ENCODE measurements at places on chromosomes 12 and 14.

DNA sequence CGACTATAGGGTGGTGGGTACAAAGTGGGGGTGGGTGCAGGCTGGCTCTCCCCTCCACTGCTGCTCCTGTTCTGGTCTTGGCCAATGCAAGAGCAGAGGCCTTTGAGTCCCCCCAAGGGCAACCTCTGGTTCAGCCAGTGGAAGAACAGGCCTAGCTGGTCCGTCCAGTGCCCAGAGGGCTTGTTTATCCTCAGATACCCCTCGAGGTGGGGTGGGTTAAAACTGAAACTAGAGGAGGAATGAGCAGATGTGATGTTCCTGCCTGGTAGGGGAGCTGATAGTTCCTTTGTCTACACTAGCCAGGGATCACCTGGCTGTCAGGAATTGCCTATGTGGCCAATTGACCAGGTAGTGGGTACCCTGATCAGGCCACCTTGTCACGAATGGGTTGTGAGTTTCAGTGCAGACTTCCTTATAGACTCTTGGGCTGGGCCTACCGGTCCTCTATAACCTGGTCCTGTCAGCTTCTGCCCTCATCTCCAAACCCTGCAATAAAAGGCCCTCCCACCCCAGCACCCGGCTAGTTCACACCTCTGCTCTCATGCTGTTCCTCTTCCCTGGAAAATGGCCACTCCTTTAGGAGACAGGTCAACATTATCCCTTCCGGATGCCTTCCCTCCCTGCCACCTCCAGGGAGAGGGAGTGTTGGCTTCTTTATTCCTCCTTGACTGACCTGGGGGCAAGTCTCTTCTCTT is 10.7 kb upstream of the HSP90AA1 start:
- DNase-seq = no peak

DNA sequence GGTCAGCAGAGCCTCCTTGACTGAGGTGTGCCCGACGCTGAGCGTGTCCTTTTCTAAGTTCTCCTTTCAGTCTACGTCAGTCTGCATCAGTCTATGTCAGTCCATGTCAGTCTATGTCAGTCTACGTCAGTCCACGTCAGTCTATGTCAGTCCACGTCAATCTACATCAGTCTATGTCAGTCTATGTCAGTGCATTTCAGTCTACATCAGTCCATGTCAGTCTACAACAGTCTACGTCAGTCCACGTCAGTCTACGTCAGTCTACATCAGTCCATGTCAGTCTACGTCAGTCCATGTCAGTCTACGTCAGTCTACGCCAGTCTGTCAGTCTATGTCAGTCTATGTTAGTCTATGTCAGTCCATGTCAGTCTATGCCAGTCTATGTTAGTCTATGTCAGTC is 15.9 kb downstream of the EIF5 start:
- no peak for DNase-seq

DNA sequence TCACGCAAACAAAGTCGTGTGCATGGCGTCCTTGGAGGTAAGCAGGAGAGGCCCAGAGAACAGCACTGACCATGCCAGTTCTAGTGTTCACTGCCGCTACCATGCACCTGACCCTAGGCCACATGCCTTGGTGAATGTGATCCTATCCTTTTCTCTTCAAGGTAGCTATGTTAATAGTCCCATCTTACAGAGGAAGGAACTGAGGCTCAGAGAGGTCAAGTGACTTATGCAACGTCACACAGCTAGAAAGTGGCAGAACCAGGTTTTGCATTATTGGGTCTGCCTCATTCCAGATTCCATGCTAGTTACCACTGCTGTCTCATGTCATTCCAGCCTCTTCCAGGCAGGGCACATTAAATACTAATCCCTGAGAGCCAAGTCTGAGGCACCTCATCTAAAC is 85.2 kb downstream of the FOXN4 start:
- DNase-seq = no peak

GRCh38 chr12:5047729-5048128 is 4.0 kb downstream of the KCNA5 start:
- DNase-seq = no peak

GRCh38 chr12:117377758-117378157 is 16.3 kb upstream of the NOS1 start:
- DNase-seq = no peak

- DNase-seq = no peak
Measured at GRCh38 chr12:4496145-4496838, 42.4 kb upstream of the RAD51AP1 start.

DNA sequence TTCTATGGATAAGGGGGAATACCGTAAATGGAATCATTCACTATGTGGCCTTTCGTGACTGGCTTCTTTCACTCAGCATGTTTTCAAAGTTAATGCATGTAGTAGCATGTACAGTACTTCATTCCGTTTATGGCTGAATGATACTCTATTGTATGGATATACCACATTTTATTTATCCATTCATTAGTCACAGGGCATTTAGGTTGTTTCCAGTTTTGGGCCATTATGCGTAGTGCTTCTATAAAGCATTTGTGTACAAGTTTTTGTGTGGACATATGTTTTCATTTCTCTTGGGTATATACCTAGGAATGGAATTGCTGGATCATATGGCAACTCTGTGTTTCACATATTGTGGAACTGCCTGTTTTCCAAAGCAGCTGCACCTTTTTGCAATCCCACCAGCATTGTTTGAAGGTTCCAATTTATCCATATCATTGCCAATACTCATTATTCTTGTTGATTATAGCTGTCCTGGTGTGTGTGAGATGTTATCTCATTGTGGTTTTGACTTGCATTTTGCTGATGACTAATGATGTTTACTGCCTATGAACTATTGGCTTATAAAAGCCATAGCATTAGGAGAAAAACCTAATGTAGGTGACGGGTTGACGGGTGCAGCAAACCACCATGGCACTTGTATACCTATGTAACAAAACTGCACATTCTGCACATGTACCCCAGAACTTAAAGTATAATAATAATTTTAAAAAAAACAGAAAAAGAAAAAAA is 45.5 kb downstream of the ATF7IP start:
- no peak for DNase-seq

DNA sequence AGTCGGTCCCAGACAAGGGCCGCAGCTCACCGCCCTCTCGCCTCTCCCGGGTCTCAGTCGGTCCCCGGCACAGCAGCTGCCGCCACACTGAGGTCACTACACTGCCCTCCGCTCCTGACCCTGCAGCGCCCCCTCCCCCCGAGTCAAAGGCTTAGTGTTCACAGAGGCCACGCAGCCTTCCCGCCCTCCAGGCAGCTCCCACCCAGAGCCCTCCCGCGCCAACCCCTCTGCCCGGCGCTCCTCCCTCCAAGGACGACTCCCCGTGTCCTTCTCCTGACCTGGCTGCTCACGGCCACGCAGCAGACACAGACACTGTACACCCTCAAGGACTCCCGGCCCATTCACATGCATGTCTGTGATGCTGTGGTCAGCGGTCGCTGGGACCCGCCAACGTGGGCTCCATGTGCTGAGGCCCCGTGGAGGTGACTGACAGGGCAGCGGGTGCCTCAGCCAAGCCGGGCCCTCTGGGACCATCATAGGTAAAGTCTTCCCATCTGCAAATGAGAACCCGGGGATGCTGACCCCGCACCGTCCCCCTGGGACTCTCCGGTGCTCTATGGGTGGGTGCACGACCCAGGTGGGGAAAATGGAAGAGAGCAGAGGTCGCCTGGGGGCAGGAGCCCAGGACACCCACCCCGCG is 16.3 kb upstream of the GALNT9 start:
- no peak for DNase-seq

- no peak for DNase-seq
Measured at GRCh38 chr14:96001866-96002497, 37.2 kb upstream of the C14orf132 start.

- no peak for DNase-seq
Measured at GRCh38 chr12:50603817-50604639, 99.2 kb downstream of the DIP2B start.

DNA sequence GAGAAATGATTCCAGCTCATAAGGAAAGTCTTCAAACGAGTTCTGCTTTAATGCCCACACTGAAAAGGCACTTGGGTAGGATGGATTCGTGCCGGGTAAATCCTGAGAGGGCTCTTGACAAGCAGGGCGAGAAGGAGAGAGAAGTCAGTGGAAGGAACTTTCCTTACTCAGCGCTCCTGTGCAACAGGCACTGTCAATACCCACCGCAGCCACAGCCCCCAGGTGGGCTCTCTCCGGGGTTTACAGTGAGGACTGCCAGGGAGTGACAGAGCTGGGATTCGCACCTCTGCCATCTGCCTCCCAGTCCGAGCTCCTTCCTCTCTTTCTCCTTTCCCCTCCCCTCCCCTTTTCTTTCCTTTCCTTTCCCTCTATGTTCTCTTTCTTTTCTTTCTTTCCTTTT is 118.7 kb downstream of the BEGAIN start:
- no peak for DNase-seq

GRCh38 chr12:102484428-102484958 is 4.1 kb upstream of the IGF1 start:
- DNase-seq = peak; percentile 8

DNA sequence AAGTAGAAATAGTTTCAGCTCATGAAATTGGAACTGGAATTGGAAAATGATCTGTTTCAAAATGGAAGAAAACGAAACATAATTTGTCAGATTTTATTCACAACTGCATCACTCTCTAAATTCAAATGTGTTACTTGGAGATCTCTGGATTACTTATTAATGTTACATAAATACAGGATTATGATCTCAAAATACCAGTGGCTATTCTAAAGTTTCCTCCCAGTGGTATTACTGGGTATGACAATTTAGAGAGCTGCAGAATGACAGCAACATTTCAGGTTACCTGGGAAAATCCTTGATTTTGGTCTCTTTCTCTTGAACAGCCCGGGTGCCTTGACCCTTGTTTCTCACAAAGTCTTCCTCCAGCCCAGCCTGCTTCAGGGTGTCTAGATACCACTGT is 14.2 kb downstream of the FAM161B start:
- DNase-seq = no peak

DNA sequence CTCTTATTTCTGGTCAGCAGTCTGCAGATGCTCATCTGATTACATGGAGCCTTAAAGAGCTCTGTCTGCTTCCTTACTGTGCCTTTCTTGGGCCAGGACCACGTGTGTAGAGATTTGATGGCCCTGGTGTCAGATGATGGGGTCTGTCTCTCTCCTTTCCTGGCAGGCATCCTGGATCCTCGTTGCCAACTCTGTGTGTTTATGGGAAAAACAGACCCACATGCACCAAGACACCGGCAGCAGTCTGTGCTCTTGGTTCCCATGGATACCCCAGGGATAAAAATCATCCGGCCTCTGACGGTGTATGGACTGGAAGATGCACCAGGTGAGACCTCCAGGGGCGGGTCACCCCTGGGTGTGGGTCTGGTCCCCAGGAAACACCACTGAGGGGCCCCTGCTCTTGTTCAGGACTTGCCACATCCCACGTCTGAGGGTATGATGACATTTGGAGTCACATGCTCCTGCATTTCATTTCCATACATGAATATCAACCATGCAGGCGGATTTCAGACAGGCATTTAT is 18.5 kb upstream of the ALDH2 start:
- DNase-seq = no peak

DNA sequence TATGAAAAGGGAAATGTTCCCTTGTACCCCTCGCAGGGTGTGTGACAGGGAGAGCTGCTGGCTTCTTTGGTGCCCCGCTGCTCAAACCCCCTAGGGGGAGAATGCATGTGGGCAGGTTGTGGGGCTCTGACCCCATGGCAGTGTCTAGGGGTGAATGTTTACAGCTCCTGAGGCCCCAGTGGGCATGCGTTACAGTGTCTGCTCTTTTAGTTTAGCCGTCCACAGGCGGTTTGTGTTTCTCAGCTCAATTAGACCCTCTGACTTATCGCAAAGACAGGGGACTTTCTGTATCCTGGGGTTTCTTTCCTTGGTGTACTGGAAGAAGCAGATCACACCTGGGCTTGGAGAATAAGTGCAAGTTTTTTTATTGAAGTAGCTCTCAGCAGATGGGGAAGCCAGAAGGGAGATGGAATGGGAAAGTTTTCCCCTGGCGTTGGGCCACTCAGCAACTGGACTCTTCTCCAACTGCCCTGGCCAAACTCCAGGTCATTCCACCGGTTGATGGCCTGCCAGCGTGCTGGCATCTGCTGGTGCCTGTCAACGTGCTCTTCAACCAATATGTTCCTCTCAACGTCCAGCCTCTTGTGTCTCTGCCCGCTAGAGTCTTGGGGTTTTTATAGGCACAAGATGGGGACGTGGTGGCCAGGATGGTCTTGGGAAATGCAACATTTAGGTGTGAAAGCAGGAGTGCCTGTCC is 720.9 kb downstream of the FSCB start:
- DNase-seq = no peak

DNA sequence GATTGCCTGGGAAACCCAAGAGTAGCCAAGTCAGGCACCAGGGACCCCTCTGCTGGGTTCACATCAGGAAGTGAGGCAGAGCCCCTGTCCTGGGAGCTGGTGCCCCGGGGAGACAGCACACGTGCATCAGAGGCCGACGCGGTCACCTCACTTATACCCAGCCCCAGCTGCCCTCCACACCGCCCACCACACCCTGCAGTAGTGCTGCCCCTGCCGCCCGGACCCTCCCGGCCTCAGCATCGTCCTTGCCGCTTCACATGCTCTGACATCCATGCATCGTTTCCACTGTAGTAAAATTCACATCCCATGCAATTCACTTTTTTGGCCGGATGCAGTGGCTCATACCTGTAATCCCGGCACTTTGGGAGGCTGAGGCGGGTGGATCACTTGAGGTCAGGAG is 14.0 kb downstream of the MMP17 start:
- no peak for DNase-seq

DNA sequence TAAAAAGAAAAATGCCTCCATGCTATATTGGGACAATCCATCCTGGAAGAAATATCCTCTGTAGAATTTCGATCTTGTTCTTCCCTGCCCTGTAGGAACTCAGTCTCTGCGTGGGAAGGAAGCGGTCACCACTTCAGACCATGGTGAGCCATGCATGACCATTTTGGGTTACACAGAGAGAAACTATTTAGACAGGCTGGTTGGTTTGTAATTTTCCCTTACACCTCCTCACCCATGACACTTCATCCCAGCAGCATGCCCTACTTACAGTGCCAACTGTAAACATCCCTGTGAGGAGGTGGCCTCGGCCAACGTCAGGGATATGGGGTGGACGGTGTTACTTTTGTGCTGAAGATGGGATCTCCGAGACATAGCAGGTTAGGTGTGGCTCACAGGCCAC is 121.4 kb downstream of the SMOC1 start:
- DNase-seq = no peak

DNA sequence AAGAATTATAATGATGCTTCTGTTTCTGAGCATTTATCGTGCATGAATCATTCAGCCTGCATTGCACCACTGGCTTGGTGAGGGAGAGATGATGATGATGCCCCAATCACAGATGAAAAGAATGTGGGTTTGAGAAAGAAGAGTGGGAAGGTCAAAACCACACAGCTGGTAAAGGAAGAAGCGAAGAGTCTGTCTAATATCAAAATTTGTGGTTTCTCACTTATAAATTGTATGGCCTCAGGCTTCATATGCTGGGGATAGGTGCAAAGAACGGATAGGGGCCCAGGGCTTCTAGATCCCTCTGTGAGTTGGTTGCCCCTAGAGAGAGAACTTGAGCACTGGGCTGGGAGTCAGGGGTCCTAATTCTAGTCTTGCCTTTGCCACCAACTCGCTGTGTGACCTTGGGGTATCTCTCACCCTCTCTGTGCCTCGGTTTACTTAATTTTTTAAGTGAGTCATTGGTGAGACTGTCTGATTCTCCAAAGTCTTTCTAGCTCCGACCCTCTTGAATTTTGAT is 2.2 kb downstream of the OASL start:
- no peak for DNase-seq
